Lung microvascular endothelial cell (primary cell): ENCODE measurements at places on chromosomes 5 and 9.
A peak's percentile ranks its signal among the peaks of the same experiment; 100 is the strongest.

DNA sequence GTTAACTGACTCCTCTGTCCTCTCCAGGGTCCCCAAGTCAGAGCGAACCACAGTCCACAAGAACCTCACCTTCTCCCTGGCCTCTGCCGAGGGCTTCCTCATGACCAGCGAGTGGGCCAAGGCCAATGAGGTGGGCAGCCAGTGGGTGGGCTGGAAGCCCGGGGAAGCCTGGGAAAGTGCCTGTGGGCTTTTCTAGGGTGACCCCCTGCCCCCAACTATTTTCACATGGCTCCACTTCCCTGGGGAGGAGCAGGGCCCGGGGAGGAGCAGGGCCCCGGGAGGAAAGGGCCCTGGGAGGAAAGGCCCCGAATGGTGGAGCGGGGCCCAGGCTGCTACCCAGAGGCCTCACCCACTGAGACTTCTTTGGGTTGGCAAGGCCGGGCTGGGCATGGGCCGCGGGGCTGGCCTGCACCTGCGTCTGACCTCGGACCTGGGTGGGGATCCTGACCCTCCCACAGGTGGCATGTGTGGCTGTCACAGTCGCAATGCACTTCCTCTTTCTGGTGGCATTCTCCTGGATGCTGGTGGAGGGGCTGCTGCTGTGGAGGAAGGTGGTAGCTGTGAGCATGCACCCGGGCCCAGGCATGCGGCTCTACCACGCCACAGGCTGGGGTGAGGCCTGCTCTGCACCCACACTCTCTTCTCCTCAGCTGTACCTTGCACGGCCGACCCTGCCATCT, 17.9 kb downstream of the ADGRD2 start:
- no peak for DNase-seq

DNA sequence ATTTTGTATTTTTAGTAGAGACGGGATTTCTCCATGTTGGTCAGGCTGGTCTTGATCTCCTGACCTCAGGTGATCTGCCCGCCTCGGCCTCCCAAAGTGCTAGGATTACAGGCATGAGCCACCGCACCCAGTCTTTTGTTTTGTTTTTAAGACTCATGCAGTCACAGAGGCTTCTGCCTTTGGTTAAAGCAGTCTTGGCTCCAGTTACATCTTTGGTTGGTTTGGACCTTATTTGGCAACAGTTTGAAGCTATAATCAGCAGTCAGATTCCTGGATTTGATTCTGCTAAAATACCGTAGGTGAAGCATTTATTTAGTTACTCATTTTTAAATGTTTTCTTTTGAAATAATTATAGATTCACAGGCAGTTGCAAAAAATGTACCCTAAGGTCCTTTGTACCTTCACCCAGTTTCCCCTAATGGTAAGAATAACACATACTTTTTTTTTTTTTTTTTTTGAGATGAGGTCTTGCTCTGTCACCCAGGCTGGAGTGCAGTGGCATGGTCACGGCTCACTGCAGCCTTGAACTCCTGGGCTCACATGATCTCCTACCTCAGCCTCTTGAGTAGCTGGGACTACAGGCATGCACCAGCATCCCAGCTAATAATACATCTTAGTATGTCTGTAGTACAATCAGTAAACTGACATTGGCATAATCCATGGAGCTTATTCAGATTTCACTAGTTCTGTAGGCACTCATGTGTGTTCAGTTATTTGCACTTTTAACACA, 15.7 kb downstream of the USP20 start:
- no peak for DNase-seq

GRCh38 chr9:90579181-90579580, 63.4 kb downstream of the DIRAS2 start:
- no peak for DNase-seq

DNA sequence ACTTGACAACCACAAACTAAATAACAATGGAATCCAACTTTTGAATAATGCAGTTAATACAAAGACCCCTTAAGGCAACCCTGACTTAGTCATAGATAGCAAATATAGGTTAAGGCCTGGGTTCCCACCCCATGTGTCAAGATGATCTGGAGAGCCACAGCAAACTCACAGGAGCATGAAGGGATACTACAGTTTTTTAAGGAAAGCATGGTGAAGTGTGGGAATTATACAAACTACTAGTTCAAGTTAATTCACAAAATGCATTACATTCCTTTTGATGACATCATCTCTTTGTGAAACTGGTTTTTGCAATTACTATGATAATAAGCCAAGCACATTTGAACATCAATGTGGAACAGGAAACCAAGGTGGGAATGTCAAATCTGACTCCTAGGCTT, 50.6 kb downstream of the LHFPL2 start:
- peak; percentile 87 for DNase-seq

DNA sequence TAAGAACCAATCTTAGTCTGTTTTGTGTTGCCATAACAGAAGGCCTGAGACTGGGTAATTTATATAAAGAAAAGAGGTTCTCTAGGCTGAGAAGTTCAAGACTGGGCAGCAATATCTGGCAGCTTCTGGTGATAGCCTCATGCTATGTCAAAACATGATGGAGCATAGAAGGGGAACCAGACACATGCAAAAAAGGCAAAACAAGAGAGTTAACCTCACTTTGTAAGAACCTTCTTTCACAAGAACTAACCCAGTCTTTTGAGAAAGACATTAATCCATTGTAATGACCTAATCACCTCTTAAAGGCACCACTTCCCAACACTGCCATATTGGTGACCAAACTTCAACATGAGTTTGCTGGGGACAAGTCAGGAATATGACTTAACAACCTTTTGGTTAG, 37.3 kb downstream of the FSD1L start:
- no peak for DNase-seq

DNA sequence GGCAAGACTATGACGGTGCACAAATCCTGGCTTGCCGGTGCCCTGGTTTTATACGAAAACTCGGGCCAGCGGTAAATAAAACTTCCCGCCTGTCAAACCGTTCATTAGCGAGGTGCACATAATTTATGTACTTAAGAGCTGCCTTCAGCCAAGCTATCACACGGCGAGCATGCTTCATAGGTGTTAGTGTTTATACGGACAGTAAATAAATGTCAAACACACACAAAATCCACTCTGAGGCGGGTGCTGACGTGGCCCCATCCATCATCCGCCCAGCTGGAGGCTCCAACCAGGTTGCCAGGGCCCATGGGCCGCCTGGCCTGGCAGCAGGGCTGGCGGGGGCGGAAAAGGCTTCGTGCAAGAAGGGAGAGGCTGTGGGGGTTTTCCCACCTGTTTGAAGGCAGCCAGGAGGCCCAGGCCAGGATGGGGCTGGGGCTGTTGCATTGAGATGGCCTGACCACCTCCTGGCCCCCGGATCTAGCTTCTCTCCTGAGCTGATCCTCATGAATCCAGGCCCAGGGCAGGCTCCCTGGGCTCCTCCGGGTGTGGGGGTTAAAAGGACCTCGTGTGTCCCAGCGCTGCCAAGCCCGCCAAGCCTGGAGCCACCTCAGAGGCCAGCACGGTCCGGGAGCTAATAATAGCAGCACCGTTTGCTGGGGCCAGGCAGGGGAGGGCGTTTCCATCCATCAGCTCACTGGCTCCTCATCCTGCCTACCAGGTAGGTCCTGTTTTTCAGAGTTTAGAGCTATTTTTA, 43.2 kb downstream of the BARX1 start:
- DNase-seq = no peak

- DNase-seq = no peak
Measured at GRCh38 chr9:78612091-78612490, 315.2 kb downstream of the PSAT1 start.

DNA sequence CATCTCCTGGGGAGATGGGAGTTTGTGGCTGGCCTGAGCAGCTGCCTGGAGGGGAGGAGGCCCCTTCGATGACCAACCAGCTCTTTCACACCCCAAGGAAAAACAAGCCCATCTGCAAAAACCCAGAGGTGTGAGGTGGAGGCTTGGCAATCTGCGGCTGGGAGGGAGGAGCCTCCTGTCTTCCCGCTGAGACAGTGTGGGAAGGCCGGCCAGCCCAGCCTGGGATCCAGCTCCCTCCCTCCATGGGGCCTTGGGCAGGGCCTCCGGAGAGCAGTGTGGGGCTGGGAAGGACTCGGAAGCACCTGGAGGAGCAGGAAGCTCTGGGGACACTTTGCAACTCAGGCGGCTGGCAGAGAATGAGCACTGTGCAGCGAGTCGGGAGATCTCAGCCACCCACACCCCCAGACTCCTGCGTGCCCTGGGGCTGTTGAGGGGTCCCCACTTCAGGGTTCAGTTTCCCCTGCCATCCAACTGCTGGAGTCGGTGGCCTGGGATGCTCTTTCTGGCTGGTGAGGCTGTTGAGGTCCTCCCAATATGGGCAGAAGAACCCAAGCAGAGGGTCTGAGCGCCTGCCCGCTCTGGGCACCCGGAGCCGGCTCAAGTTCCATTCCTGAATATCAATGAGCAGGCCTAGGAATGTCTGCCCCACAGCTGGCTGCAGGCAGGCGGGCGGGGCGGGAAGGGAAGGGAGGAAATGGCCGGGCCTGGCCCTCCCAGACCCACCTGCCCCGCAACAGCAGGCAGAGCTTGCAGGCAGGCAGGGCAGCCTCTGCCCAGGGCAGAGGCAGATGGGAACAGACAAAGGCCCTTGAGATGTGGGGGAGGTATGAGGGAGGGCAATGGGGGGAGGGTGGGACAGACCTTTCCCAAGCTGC, 101.1 kb downstream of the FGF18 start:
- DNase-seq = peak; percentile 53

DNA sequence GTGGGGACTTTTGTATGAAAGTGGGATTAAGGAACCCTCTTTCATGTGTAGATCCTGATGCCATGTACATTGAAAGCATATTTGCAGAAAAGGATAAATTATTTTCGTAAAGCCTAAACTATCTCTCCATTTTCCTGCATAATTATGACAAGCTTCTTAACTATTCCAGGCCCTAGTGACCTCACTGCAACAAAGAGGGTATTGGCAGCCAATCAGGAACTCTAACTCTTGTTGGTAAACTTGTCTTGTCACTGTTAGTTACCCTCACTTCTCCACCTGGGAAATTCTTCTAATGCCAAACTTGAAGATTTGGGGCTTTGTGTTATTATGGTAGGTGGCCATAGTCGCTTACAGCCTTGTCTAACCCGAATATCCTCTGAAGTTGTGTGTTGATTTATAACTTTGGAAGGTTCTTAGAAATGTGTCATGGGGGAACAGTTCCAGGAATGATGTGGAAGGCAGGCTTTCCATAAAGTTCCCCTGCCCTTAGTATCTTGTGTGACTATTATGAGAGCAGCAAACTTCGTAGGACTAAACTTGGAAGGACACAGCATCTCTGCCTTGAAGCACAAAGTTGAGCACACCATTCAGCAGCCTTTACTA, 52.5 kb downstream of the IQGAP2 start:
- no peak for DNase-seq

DNA sequence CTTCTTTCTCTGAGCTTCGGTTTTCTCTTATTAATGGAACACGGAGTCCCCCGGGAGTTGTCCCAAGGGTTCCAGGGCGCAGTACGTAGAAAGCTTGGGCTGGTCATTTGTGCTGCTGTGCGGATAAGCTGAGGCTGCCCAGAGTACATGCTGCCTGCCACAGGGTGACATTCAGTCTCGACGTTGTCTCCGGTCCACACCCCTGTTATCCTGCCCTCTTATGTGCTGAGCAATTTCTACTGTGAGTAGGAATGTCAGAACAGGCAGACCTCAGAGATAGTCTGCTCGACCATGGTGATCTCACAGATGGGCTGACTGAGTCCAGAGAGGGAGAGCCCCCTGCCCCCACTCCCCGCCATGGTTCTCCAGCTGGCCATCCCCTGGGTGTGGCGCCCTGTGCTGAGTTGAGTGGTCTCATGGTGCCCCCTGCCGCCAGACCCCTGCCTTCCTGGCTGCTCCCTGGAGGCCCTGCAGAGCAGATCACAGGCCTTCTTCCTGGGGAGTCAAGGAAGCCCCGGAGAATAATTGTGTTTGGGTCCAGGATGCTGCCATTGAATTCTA, 124.0 kb downstream of the RGS3 start:
- DNase-seq = peak; percentile 58

DNA sequence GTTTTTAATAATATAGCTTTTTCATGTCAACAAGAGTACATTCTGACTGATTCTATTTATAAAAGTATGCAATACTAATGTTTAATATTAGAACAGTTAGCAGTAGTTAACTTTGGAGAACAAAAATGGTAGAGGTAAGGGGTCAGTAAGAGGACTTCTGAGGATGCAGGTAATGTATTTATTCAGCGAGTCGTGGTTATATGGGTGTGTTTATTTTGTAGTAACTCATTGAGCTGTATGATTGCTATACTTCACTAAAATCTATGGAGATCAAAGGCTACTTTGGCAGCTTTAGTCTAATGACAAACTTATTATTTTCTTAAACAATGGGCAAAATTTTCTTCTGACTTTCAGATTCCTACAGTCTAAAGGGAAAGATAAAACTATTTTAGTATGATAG, 146.5 kb downstream of the COMMD10 start:
- DNase-seq = no peak

DNA sequence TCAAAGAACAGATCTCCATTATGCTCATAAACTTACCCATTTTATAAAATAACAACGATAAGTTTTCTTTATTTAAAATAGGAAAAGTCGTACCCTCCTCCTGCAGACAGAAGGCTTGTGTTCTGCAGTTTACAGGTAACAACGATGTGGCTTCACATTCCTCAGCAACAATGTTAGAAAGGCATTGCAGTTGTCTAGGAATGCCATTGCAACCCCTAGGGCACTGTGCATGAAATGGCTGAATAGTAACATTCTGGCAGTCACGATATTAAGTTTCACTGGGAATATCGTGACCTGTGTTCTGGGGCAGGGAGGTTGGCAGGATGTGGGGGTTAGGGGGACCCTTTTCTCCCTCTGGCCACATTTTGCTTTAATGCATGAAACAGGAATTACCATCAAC, 331.9 kb downstream of the DEPDC1B start:
- DNase-seq = no peak

GRCh38 chr9:89743573-89744254, 138.9 kb downstream of the GADD45G start:
- DNase-seq = no peak

GRCh38 chr9:110768886-110769285, 100.3 kb downstream of the MUSK start:
- no peak for DNase-seq
